ENCODE measurements at places on chromosomes 6 and 20.

- peak; percentile 25 for DNase-seq
Measured at GRCh38 chr20:57464642-57465211, 60.2 kb downstream of the CTCFL start.

DNA sequence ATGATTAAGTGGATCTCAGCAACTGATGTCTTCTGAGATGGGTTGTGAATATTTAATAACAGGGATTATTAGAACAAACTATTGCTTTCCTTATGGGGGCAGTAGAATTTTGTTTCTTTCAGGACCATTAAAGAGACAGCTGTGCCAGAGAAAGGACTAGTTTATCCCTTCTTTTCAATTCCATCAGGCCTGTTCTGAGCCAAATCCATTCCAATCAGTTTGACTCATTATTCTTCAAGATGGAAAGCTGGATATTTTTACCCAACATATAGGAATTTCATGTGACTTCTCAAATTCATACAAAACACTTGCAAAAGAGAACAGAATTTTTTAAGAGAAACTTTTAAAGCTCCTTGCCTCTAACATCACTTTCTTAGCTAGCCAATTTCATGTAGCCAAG is 722.0 kb upstream of the FLRT3 start:
- no peak for DNase-seq

- DNase-seq, result peak; percentile 32
Measured at GRCh38 chr20:42082611-42083010, 464.4 kb upstream of the CHD6 start.

DNA sequence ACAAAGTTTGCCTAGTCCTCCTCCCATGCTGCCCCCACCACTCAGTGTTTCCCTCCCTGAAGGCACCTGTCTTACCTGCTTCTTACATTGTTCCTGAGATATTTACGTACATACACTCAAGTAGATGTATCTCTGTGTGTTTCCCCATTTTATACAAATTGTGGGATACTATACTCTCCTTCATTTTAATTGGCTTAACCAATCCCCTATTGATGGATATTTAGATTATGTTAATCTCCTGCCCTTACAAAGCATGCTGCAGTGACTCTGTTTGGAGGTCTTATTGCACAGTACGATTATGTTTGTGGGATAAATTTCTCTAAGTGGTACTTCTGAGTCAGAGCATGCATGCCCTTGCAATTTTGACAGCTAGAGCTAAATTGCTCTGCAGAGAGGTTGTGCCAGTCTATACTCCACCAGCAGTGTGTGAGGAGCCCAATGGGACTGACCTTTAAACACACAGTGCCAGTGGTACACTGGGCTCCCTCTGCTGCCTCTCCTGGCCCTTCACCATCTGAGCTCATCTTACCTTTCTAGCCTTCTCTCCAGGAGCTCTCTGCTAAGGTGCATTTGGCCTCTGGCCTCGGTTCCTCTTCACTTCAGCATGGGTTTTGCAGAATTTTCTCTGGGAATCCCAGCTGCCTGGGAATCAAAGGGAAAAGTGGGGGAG is 57.4 kb downstream of the LYRM2 start:
- no peak for DNase-seq

- DNase-seq, result peak; percentile 48
Measured at GRCh38 chr6:72421387-72421786, 200.5 kb upstream of the KCNQ5 start.

DNA sequence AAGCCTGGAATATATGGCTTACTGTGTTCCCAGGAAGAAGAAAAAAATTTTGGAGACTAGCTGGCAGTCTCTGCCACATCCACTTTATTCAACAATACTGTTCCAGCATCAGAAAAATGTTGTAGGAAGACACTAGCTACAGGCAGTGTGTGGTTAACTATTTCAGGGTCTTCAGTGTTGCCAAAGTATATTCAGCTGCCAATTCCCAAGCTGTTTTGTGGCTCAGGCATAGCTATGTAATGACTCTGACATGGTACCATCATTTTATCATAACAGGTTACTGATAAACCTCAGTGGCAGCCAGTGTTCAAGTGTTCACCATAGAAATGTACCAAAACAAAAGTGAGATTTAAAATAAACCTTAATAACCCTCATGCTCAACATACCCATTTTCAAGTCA is 503.1 kb downstream of the ADGRB3 start:
- peak; percentile 85 for DNase-seq

DNA sequence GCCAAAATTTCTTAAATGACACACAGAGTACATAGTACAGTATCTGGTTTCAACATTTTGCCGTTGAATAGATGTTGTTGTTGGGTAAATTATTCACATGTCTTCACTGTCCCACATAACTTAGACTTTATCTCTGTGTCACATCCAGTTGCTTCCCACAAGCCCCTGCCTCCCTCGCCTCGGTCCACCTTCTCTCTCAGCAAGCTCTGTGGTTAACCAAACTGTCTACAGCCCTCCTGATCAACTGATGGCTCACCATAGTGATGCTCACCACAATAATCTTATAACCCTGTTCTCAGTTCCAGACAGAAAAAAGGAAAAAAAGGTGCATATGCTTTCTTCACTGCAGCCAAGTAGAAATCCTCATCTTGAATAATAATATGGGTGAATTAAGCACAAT is 23.0 kb downstream of the IL17F start:
- DNase-seq, result peak; percentile 29
